ENCODE measurements at places on chromosomes 11 and 22.

GRCh38 chr11:116172851-116173250 is 599.9 kb downstream of the BUD13 start:
- no peak for DNase-seq

DNA sequence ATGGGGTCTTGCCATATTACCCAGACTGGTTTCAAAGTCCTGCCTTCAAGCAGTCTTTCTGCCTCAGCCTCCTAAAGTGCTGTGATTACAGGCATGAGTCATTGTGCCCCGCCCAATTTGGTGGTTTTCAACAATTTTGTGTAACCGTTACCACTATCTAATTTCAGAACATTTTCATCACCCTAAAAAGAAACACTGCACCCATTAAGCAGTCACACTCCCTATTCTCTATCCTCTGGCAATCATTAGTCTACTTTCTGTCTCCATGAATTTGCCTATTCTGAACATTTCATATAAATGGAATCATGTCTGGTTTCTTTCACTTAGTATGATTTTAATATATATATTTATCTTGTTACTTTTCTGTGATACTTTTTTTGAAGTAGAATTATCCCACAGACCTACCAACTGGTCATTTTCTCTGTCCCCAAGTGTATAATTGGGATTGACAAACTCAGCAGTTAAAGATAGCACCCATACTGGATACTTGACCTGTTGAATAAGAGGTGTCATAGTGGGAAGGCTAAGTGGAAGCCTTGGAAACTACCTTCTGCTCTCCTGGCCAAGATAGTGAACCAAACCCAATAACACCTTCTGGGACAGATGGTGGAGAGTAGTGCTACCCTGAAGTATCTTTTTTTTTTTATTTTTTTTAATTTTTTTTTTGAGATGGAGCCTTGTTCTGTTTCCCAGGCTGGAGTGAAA is 64.8 kb downstream of the STIM1 start:
- no peak for DNase-seq

GRCh38 chr11:78651923-78652842 is 77.5 kb upstream of the NARS2 start:
- DNase-seq = no peak

DNA sequence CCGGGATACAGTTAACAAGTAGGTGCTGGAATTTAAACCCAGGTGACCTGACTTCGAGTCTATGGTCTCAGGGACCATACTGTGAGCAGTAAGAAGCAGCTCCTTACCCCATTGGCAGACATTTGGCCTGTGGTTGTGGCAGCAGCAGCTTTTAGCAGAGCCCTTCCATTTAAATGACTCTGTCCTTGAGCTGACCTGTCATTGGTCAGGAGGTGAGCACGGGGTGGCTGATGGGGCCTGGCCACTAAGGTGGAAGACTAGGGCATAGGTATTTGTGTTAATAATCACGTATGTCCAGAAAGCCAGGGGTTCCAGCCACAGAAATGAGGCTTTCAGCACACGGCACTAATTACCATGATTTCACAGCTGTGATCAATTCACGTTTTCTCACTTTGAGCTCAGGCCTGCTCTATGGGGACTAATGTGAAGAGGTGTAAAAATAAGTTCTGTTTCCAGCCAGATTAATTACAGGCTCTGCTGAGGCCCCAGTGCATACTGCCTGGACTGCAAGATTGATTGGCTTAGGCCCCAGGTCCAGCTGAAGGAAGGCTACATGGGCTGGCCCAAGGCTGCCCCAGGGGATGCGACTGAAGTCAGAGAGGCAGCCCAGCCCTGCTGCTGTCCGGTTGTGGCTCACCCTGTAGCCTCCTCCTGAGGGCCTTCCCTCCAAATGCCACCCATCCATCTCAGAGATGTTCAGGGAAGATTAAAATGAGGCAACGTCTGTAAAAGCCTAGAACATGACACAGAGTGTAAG is 76.0 kb downstream of the FDX1 start:
- no peak for DNase-seq

DNA sequence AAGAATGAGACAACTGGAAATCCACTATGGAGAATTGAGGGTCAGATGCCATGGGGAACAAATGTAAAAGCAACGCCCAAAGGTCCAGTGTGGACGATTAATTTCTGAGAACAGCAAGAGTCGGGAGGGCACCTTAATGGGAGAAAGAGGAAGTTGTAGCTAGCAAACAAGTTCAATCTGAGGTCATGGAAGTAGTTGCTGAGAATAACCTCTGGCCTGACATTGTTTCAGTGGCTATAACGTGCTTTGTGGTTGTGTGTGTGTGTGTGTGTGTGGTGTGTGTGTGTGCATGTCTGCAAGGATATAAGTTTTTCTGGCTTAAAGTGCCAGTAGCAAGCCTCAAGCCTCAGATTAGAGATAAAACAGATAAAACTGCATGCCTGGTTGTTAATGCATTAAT is 1630.1 kb upstream of the TENM4 start:
- DNase-seq = no peak

DNA sequence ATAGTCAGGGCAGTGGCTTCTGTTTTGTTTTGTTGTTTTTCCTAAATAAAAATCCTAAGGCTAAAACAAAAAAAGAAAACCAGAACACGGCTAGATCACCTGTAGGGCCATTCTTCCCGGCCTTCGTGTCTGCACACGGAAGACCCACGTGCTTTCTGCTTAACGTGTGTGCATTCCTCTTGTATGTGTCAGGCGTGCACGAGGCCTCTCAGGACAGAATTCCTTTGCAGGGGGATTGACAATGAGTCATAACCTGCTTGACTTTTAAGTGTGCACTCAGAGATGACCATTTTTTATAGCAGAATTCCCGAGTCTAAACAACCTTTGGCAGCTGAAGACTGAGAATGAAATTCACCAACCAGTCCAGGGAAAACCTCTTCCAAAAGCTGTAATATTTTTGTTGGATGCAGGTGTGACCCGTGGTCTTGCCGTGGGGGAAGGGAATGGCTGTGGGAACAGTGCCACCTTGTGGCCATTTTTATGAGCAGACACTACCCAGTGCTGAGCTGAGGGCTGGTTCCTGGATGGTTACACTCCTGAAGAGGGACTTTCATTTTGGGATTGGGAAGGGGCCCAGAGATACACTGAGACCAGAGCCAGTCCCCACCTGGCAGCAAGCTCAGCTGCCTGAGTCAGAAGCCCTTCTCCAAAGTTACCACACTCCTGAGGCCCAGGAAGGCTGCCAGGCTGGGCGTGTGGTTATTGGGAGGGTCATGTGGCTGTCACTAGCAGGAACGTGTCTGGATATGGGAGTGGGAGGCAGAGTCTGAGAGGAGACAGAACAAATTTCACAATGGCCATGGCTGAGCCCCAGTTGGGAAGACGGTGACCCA is 35.7 kb upstream of the DKK3 start:
- peak; percentile 51 for DNase-seq

DNA sequence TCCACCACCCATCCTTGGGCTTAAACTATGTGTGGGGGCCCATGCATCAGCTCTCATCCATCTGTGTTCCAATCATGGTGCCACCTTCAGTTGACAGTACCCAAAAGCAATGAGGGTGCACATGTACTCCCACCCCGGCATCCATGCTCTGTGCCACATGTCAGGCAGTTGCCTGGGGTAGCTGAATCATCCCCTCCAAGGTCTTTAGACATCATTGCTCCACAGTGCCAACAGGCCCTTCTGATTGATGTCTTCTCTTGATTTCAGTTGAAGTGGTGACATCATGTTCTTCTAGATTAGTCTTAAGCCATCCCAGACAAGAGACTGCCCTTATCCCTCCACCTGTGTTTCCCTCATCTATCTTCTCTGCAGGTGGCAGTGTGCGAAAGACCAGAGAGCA is 42.5 kb downstream of the TMPRSS5 start:
- no peak for DNase-seq

DNA sequence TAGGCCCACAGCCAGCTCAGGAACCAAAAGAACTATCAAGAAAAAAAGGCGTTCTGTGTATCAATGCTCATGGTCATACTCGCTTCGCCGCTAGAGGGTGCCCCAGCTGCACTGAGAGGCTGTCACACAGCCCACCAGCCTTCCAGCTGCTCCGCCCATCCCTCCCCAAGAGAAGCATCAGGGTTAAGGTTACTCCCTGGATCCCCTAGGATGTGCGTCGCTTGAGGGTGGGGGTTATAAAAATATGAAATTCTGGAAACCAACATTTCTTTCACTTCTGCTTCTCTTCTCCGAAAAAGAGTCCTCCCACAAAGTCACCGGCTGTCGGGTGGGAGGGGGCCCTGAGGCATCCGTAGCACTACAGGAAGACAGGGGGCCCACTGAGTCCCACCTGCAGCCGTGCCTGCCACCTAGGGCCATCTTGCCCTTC is 1.7 kb downstream of the CBX6 start:
- DNase-seq = peak; percentile 32

DNA sequence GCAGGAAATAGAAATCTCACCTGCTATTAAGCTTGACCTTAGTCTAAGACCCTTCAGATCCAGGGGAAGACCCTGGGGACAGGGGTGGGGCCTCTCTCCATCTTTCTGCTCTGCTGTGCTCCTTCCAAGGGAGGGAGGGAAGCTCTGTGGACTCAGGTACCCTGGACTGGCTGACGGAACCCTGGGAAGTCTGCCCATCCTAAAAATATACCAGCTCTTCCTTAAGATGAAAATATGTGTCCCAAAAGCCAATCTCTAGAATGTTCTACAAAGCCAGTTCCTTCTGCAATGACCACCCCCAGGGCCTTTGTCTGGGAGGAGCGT is 73.7 kb downstream of the RTL6 start:
- no peak for DNase-seq

DNA sequence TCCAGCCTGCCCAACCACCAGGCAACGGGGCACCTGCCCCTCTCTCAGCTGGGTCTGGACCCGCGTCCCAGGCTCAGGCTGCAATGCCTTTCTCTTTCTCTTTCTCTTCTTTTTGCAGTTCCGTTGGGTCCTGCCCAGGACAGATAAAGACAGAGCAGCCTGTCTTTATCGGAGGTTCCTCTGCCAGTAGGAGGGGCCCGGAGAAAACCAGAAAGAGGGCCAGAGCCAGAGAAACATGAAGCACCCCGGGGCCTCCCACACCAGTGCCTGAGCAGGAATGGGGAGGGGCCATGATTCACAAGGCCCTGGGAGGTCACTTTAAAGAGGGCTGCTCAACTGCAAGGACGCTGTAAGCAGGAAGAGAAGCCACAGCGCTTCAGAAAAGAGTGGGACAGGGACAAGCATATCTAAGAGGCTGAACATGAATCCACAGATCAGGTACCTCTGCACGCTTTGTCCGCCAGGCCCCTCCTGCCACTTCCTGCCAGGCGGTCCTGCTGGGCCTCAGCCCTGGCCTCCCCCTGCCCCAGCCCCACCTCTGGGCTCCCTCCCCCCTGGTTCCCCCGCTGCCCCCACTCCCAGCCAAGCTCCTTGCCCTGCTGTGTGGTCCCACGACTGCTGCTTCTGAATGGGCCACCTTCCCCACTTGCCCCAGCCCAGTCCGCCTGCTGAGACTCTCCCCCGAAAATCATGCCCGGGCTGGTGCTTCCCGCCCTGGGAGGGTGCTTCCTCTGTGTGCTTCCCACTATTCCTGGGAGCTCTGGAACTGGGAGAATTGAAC is at the start of gene APOBEC3C:
APOBEC3C (plus strand) TSS at position 316 of the 781 bp plus-strand sequence; CDS start at position 422, 106 bp downstream.
- no peak for DNase-seq
